ENCODE measurements at places on chromosomes 1 and 21.

DNA sequence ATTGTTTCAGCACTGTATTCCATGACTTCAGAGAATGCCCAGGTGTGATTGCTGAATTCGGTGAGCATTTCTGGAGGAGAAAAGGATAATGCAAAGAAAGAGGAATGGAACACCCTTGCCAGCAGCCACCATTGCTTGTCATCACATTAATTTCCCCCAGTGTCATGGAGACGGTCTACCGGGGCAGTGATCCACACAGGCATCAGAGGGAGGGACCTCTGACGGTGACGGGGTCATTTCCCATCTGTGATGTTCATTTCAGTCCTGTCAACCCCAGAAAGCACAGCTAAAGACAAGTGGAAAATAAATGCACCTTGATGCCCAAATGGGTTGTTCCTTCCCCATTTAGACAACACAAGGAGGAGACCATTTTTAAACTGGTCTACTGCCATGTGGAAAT is 376.4 kb downstream of the PCP4 start:
- DNase-seq, result no peak

GRCh38 chr1:119783354-119784185 is 14.9 kb upstream of the HMGCS2 start:
- no peak for DNase-seq

GRCh38 chr1:236491469-236492136 is 32.2 kb upstream of the LGALS8 start:
- DNase-seq, result no peak

DNA sequence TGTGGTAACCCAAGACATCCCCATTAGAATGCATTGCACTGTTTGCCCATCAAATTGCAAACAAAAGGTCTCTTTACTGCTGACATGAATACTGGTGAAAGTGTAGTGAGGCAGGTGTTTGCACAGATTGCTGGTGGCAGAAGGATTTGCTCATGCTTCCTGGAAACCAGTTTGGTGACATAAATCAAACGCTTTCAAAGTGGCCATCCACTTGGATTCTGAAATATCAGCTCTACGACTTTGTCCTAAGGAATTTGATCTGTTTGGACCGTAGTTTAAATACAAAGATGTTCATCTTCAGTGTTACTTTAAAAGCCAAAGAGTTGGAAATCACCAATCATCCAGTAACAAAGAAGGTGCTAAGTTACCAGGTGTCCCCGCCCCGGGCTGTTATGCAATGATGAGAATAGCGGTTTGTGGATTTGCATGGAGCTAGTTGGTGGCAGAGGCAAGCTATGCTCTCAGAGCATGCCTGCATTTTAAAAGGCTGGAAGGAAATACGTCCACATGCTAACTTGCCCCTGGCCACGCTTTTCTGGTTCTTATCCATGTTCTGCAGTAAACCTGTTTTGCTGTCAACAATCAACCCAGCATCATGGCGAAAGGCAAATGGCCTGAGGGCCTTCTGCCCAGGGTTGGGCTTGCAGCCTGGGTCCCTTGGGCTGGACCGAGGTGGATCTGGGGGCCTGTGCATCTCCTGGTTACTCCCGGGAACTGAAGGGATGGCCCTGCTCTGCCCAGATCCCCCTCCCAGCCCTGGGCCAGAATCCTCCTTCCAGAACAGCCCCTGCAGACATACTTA is 49.2 kb downstream of the UMODL1 start:
- peak; percentile 35 for DNase-seq

DNA sequence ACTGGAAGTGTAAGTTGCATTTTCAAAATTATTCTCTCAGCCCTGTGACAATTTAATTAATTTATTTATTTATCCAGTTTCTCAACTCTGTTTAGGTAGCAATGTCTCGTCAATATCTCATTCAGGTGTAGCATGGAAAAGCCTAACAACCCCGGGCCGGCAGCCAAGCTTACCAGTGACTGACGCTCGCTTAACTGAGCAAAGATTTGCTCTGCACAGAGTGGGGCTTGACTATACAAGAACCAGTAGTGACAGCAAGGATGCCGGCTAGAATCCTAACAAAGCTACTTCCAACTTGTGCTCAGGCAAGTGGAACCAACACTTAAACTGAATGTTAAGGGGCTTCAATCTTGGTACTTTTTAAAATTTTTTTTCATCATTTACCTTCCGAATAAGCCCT is 80.9 kb upstream of the ESRRG start:
- no peak for DNase-seq

- DNase-seq, result no peak
Observed at GRCh38 chr1:204562075-204562990, 46.1 kb downstream of the MDM4 start.

- DNase-seq, result no peak
Observed at GRCh38 chr1:217917281-217917887, 286.2 kb downstream of the SPATA17 start.

- peak; percentile 39 for DNase-seq
Observed at GRCh38 chr1:36486439-36487335, 4.0 kb upstream of the CSF3R start.

- DNase-seq, result no peak
Observed at GRCh38 chr1:109802136-109802900, 38.6 kb upstream of the EPS8L3 start.

- DNase-seq, result no peak
Observed at GRCh38 chr1:159428536-159428935, 3.5 kb upstream of the OR10J4 start.

GRCh38 chr1:29626726-29627125 is 390.4 kb downstream of the PTPRU start:
- DNase-seq, result no peak

- no peak for DNase-seq
Observed at GRCh38 chr1:91828583-91829281, 57.2 kb downstream of the TGFBR3 start.

DNA sequence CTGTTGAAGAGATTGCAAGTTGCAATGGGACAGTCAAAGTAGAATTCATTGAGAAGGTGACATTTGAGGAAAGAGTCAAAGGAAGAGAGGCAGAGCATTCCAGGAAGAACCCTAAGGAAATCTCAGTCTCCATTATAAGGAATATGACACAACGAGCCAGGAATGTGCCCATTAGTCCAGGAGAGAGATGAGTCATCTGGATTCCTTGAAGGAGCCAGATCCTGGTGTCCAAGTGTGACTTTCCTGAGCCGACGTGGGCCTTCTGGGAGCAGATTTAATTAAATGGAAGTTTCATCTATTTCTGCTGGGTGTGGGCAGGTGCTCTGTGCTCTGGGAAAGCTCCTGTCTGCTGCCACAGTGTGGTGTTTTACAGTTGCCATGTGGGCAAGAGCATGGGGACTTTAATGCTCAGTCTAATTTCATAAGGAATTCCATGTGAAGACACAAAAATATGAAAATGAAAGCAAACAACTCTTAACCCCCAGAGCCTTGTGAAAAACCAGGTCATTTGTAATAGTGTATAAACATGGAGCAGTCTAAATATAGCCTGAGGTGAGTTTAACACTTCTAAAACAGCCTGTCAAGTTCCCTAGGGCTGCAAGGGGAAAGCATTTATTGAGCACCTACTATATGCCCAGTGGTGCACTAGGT is 111.4 kb upstream of the ARTN start:
- DNase-seq, result no peak

DNA sequence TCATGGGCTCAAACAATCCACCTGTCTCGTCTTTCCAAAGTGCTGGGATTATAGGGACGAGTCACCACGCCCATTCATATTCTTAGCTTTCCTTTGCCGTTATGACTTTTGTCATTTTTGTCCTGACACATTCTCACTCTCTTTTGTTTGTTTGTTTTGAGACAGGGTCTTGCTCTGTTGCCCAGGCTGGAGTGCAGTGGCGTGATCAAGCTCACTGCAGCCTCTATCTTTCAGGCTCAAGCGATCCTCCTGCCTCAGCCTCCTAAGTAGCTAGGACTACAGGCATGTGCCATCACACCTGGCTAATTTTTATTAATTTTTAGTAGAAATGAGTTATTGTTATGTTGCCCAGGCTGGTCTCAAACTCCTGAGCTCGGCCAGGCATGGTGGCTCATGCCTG is 11.8 kb upstream of the MED18 start:
- DNase-seq, result no peak

GRCh38 chr1:192375306-192375705 is 58.5 kb downstream of the RGS21 start:
- DNase-seq, result no peak

DNA sequence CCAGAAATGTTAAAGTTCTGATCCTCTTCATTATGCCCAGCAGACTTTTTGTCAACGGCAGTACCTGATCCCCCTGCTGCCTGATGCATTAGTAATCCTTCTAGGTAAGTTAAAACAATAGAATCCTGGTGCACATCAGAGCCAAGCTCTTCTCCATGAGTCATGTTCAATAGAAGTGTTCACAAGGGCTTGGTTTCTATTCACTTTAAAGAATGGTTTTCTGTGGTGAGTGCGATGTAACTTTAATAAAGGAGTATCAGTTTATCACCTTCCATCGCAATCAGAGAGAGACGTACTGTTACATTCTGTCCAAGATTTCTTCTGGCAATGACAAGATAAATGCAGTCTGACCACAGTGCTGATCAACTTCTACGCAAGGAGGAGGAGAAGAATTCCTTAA is 96.8 kb downstream of the NRIP1 start:
- DNase-seq, result no peak

GRCh38 chr1:185087101-185087500 is 41.7 kb downstream of the RNF2 start:
- DNase-seq, result no peak

- DNase-seq, result no peak
Observed at GRCh38 chr1:207814469-207814868, 62.6 kb downstream of the CD46 start.

DNA sequence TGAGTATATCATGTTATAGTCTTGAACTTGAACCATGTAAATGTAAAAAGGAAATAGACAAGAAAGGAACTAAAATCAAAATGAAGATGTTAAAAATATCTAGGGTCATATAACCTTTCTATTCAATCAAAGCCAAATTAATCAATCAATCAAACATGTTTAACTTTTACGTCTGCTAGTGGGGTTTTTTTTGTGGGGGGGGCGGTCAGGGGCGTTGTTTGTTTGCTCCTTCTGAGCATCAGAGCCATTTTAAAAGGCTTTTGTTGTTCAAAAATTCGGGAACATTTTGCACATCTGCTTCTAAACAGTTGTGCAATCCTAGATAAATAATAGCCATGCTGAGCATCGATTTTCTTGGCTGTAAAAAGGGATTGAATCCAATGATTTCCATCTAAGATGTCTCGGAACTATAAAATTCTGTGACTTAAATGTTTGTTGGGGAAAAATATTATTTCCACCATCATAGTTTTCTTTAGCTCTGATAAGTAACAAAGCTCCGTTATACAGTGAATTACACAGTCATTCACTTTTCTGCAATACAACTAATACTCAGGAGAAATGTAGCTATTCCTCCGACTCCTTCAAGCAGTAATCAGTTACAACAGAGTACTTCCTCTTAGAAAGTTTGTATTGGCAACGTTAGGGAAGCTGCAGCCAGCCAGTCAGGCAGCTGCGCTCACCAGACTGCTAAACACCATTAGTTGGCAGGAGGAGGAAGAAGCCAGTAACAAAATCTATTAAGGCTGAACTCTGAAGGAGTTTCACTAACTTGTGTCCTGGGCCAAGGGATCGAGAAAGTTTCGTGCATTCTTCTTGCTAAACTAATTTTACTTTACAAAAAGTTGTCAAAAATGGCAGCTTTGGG is 2.2 kb downstream of the SPATA6 start:
- peak; percentile 65 for DNase-seq

DNA sequence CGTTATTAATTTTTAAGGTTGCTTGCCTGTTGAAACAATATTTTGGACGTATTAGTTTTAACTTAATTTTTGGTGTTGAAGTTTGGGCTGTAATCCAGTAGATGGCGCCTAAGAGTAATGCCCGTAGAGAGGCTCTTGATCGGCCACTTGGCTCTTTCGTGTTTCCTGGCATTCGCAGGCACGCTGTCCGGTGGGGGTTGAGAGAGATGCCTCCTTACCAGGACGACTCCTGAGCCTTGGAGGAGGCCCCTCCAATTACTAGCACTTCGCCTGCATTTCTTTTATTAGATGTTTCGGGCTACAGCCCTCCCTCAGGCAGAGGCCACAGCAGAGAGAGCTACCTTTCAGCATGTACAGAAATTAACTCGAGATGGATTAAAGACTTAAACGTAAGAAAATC is 12.0 kb downstream of the OR2M4 start:
- DNase-seq, result peak; percentile 41

DNA sequence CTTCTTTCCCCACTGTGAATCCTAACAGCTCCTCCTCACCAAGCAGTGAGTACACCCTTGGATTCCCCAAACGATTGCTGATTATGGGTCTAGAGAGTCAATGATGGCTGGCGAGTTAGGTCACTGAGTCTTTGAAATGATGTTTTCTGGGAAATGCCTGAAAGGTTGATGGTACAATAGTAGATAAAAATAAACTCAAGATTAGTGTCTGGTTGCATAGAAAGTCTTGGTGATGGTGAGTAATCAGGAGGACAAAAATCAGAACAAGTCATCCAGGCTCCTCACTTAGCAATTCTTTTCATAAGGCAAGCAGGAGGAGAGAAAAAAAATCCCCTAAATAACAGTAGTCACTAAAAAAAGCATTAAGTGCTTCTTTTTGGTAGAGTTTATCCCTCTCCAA is 22.6 kb downstream of the HLX start:
- no peak for DNase-seq

DNA sequence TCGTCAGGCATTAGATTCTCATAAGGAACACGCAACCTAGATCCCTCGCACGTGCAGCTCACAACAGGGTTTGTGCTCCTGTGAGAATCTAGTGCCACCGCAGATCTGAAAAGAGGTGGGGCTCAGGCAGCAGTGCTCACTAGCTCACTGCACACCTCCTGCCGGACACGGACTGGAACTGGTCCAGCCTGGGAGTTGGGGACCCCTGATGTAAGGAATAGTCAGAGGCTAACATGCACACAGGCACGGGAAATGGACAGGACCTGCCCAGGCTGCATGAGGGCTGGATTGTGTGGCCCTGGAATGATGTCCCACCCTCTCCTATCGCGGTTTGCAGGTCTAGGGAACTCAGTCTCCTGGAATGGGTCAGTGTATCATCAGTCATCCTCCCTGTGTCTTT is 23.2 kb upstream of the MX1 start:
- DNase-seq, result no peak

GRCh38 chr1:214455971-214456867 is 95.2 kb downstream of the PTPN14 start:
- no peak for DNase-seq

- DNase-seq, result no peak
Observed at GRCh38 chr1:241081473-241081872, 275.5 kb downstream of the RGS7 start.

Measured in putamen (tissue), 1 donor.